ENCODE measurements at places on chromosomes 16 and 17. TPM values are rescaled to one million over a fixed set of nuclear protein-coding genes. Genes with fewer than 3 reads are reported as not detected.

DNA sequence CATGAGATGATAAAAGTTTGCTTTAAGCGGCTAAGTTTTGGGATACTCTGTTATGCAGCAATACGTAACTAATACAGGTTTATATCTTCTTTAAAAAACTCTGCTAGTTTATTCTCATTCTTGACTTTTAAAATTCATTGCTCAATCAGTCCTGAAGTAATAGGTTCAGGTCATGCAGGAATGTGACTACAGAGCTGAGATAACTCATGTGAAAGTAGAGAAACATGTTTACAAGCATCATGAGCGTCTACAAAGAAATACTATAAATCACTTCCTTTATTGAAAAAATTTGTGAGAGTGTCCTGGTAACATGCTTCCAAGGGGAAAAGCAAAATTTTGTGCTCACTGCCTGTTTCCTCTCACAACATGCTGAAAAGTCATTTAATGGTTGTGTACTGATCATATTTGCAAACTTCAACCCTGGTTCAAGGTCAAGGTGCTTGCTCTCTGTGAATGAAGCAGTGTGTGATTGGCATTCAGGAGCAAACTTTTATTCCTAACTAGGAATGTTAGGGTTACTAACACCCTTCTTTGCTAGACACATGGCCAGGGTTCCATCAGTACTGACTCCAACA, 12.5 kb upstream of the TMIGD1 start:
- H3K36me3 ChIP-seq = no peaks in the 10 kb centered on the region
- peak overlapping the region; percentile 92 for H3K27ac ChIP-seq
- no peak for DNase-seq
- H3K4me3 ChIP-seq = no peak overlapping the region
- H3K27me3 ChIP-seq = no peaks in the 10 kb centered on the region
- H3K4me1 ChIP-seq = peaks cover 37% of the 10 kb centered on the region

The USB1 gene
- 26.2 TPM for polyA plus RNA-seq

DNA sequence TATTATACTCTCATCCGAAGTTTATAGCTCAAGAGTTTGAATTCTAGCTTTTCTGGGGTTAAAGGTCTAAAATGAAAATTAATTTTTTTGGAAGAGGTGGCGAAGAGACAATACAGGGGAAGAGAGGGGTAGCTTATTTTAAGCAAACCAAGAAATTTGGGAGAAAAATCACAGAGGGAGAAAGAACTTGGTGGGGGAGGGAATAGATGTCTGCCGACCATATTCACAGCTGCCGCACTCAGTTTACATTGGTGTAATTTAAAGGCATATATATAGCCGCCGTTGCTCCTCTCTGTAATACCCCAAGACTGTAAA, 6.5 kb upstream of the ZFHX3 start:
- no peak for DNase-seq
- H3K27ac ChIP-seq = no peak overlapping the region
- peaks cover 5% of the 10 kb centered on the region for H3K4me1 ChIP-seq
- peak overlapping the region; percentile 8 for H3K4me3 ChIP-seq
- H3K36me3 ChIP-seq = no peaks in the 10 kb centered on the region

DNA sequence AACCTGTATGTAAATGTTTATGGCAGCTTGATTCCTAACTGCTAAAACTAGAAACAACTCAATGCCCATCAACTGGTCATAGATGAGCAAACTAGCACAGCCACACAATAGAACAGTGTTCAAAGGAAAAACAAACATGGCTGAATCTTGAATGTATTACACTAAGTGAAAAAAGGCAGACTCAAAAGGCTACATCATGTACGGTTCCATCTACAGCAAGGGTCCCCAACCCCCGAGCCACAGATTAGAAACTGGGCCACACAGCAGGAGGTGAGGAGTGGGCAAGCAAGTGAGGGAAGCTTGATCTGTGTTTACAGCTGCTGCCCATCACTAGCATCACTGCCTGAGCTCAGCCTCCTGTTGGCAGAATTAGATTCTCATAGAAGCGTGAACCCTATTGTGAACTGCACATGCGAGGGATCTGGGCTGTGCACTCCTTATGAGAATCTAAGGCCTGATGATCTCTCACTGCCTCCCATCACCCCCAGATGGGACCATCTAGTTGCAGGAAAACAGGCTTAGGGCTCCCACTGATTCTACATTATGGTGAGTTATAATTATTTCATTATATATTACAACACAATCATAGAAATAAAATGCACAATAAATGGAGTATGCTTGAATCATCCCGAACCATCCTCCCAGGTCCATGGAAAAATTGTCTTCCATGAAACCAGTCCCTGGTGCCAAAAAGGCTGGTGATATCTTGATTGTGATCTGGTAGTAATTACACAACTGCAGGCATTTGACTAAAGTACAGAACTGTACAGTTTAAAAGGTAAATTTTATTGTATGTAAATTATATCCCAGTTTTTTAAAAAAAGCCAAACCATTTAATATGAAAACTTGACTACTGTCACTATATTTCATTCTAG, 7.7 kb downstream of the CEP20 start:
- no peaks in the 10 kb centered on the region for H3K27me3 ChIP-seq
- DNase-seq = no peak
- H3K27ac ChIP-seq = no peak overlapping the region

- H3K36me3 ChIP-seq = no peaks in the 10 kb centered on the region
- H3K27ac ChIP-seq = no peak overlapping the region
- H3K27me3 ChIP-seq = no peaks in the 10 kb centered on the region
Measured at GRCh38 chr17:10048629-10049350, 143.7 kb upstream of the RCVRN start.
